ENCODE measurements at places on chromosomes 16 and 17.
A peak's percentile ranks its signal among the peaks of the same experiment; 100 is the strongest.

- DNase-seq = no peak
- H3K4me3 ChIP-seq = no peak overlapping the region
- H3K27ac ChIP-seq = no peak overlapping the region
- H3K4me1 ChIP-seq = no peaks in the 10 kb centered on the region
Observed at GRCh38 chr16:82783933-82784572, 157.3 kb downstream of the CDH13 start.

GRCh38 chr17:77291591-77292386 is 151.0 kb downstream of the SEC14L1 start:
- no peaks in the 10 kb centered on the region for H3K4me1 ChIP-seq
- H3K27me3 ChIP-seq = no peaks in the 10 kb centered on the region
- no peak overlapping the region for H3K27ac ChIP-seq
- DNase-seq = no peak

DNA sequence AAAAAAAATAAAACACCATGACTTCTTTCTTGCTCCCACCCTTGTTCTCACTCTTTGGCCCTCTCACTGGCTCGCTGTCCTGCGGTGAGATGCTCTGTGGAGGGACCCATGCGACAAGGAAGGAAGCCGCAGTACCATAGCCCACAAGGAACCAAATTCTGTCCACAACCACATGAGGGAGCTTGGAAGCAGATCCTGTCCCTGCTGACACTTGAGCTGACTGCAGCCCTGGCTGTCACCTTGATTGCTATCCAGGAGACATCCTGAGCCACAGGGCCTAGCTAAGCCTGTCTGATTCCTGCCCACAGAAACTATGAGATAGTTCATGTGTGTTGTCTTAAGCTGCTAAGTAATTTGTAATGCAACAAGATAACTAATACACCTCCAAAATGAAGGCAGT is 4.8 kb upstream of the MT2A start:
- no peak overlapping the region for H3K4me3 ChIP-seq
- DNase-seq = no peak
- no peak overlapping the region for H3K27ac ChIP-seq

- no peak for DNase-seq
- H3K27ac ChIP-seq = no peak overlapping the region
- no peak overlapping the region for H3K4me3 ChIP-seq
- no peaks in the 10 kb centered on the region for H3K36me3 ChIP-seq
Observed at GRCh38 chr16:13397126-13397525, 495.7 kb downstream of the SHISA9 start.

DNA sequence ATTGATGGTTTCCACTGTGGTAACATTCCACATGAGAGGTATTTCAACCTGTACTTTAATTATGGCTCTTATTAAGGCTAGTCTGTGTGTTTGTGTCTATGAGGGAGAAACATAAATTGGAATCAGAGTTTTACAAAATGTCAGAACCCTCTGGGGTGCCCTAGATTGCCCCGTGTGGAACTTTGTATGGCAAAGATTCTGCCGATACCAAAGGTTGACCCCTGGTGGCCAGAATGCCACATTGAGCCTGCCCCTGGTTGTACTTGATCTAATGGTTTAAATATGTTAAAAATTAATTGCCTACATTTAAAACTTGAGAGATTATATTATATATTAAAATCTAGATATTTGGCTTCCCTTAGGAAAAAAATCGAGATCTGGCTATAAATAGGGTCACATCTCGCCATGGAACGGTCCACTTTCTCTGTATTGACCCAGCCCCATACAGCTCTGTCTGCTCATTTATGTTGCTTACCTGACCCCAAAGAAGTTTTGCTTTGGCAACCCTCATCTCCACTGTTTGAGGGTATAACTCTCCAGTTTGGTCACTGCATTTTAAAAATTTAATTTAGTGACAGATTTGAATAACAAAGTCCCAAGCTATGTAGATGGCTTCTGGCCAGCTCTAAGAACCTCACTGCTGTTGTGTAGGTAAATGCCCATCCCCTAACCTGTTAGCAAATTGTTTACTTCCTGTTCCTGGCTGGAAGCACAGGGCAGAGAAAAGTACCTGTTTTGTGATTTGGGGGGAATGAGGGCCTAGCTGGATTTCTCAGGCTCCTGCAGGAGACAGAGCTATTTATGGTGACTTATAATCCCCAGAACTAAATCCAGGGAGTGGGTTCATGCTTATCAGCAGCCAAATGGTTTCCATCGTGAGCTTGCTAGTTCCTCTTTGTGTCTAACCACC is 95.0 kb downstream of the PLCG2 start:
- peak; percentile 60 for DNase-seq
- H3K27ac ChIP-seq = no peak overlapping the region
- peaks cover 6% of the 10 kb centered on the region for H3K27me3 ChIP-seq
- no peaks in the 10 kb centered on the region for H3K4me1 ChIP-seq

DNA sequence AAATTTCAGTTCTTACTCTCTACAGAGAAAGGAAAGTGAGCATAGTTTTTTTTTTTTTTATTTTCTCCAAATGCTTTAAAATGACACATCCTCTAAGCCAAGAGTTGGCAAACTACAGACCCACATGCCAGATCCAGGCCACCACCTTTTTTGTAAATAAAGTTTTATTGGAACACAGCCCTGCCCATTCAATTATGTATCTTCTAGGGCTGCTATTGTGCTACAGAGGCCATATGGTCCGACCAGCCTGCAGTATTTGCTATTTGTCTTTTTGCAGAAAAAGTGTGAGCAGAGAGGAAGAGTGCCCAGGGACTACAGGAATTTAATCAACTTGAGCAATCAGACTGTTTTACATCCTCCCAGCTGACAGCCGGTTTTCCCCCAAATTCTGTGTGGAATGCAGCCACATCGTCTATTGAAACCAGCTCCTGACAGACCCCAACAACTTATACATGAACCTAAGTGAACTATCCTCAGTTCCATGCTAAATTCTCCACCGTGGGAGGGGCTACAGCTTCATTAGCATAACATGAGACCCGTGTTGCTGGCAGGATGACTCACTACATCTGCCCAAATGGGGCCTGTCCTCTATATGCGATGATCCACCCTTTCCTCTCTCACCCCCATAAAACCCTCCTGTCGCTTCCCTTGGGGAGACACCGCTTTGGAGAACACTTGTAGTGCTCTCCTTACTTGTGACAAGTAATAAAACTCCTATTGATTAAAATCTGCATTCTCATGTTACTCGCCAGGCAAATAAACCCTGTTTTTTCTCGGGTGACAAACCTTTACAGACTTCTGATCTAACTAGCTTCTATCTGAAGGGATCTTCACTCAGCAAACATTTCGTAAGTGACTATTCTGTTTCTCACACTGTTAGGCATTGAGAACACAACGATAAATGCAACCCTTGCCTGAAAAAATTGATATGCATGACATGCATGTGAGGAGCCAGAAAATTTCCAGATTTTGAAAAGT is 149.4 kb upstream of the HS3ST3A1 start:
- H3K27me3 ChIP-seq = no peaks in the 10 kb centered on the region
- peaks cover 1% of the 10 kb centered on the region for H3K36me3 ChIP-seq
- DNase-seq = no peak
- H3K27ac ChIP-seq = no peak overlapping the region

- H3K27ac ChIP-seq = no peak overlapping the region
- peaks cover 6% of the 10 kb centered on the region for H3K36me3 ChIP-seq
- no peak overlapping the region for H3K4me3 ChIP-seq
- H3K4me1 ChIP-seq = peaks cover 10% of the 10 kb centered on the region
- no peak for DNase-seq
Observed at GRCh38 chr17:77657839-77658238, 300.7 kb upstream of the TNRC6C start.

DNA sequence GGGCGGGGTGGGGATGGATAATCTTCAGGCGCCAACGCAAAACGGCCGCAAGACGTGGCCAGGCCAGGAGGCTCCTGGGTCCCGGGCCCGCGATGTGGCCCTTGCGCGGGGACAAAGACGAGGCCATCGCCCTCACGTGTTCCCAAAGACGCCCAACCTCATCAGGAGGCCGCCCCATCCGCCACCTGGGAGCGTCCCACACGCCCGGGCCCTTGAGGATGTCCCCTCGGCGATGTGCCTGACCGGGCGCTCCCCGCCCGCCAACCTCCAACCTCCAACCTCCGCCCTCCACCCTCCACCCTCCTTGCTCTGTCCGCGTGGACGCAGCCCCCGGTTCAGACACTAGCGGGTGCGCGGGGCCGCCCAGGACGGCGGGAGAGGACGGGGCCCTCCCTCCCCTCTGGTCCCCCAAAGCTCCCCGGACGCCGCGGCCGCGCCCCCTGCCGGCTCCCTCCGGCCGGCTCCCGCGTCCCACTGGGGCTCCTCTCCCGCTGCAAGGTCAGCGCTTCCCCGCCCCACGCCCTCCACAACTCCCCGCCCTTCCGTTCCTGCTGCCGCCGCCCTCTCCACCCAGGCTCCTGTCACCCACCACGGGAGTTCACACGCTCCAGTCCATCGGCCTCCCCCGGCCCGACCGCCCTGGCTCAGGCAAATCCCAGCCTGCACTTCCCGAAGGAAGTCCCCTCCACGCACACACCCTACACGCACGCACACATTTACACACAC is 250.8 kb upstream of the RPL38 start:
- peak; percentile 54 for DNase-seq
- no peaks in the 10 kb centered on the region for H3K36me3 ChIP-seq

GRCh38 chr16:8986111-8986510 is 22.4 kb upstream of the USP7 start:
- DNase-seq = no peak
- no peaks in the 10 kb centered on the region for H3K36me3 ChIP-seq
- H3K4me1 ChIP-seq = no peaks in the 10 kb centered on the region
- H3K27ac ChIP-seq = no peak overlapping the region
- H3K4me3 ChIP-seq = no peak overlapping the region

DNA sequence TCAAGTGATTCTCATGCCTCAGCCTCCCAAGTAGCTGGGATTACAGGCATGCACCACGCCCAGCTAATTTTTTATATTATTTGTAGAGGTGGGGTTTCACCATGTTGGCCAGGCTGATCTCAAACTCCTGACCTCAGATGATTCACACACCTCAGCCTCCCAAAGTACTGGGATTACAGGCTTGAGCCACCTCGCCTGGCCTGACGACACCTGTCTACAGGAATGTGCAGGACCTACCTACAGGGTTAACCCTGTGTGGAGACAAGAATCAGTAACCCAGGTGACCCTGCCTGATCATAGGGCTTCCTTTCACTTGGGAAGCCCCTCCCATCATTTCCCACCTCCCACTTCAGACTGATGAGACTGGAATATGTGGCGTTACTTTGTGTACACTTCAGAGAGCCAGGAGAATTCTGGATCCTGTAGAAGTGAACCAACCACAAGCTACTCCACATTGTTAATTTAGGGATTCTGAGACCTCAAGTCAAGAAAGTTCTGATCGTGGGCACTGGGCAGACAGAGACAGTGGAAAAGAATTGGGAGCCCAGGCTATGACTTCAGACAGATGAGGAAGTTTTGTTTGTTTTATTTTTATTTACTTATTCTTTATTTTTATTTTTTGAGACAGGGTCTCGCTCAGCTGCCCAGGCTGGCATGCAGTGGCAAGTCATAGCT is 5.7 kb upstream of the MILR1 start:
- H3K4me3 ChIP-seq = no peak overlapping the region
- H3K36me3 ChIP-seq = peaks cover 7% of the 10 kb centered on the region
- no peak overlapping the region for H3K27ac ChIP-seq
- H3K27me3 ChIP-seq = no peaks in the 10 kb centered on the region
- no peak for DNase-seq

DNA sequence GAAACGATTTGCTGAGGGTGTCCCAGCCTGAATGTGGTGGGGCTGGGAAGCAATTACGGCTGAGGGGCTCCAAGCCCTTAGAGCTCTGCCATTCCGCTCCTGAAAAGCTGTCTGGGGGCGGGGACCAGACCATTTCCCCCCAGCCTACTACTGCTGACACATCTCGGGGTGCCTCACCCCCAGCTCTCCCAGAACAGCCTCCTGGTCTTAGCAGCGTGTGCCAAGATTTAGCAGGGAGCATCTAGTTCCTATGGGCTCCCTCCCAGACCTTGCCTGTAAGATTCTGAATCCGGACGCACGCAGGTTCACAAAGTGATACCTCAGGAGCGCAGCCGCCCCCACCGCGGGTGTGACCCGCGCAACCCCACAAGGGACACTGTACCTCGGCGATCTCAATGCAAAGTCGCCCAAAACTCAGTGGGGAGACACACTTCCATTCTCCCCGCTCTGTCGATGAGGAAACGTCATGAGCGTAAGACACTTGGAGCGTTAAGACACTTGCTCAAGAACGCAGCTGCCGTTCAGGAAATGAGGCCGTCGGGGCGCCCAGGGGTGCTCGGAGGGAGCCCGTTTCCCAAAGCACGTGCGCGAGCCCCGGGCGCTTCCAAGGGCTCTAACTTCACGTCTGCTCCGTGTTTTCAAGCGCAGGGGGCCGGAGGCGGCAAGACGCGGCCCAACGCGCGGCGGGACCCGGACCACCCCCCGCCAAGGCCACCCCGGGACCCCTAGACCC is 629 bp downstream of the GEMIN4 start:
- peaks cover 12% of the 10 kb centered on the region for H3K36me3 ChIP-seq
- peak overlapping the region; percentile 96 for H3K27ac ChIP-seq
- DNase-seq = peak; percentile 65
- no peaks in the 10 kb centered on the region for H3K27me3 ChIP-seq
- peaks cover 36% of the 10 kb centered on the region for H3K4me1 ChIP-seq

- no peaks in the 10 kb centered on the region for H3K27me3 ChIP-seq
- peaks cover 3% of the 10 kb centered on the region for H3K36me3 ChIP-seq
- peaks cover 37% of the 10 kb centered on the region for H3K4me1 ChIP-seq
- H3K27ac ChIP-seq = peak overlapping the region; percentile 92
- DNase-seq = peak; percentile 43
Observed at GRCh38 chr17:81295676-81296381, 722 bp upstream of the SLC38A10 start.

- no peak overlapping the region for H3K27ac ChIP-seq
- no peak for DNase-seq
- H3K4me3 ChIP-seq = peak overlapping the region; percentile 77
- H3K36me3 ChIP-seq = peaks cover 2% of the 10 kb centered on the region
- H3K27me3 ChIP-seq = peaks cover 17% of the 10 kb centered on the region
- H3K4me1 ChIP-seq = peaks cover 23% of the 10 kb centered on the region
Observed at GRCh38 chr17:2051061-2051932, 3.6 kb upstream of the HIC1 start.

- peaks cover 9% of the 10 kb centered on the region for H3K27me3 ChIP-seq
- peaks cover 13% of the 10 kb centered on the region for H3K4me1 ChIP-seq
- no peaks in the 10 kb centered on the region for H3K36me3 ChIP-seq
- DNase-seq = no peak
- no peak overlapping the region for H3K4me3 ChIP-seq
Observed at GRCh38 chr17:3035968-3036280, 27.5 kb downstream of the OR1D5 start.

- DNase-seq = no peak
- no peaks in the 10 kb centered on the region for H3K4me1 ChIP-seq
- H3K27ac ChIP-seq = no peak overlapping the region
- H3K36me3 ChIP-seq = no peaks in the 10 kb centered on the region
- H3K27me3 ChIP-seq = peaks cover 18% of the 10 kb centered on the region
- no peak overlapping the region for H3K4me3 ChIP-seq
Observed at GRCh38 chr16:26651464-26651863, 415.3 kb upstream of the C16orf82 start.

DNA sequence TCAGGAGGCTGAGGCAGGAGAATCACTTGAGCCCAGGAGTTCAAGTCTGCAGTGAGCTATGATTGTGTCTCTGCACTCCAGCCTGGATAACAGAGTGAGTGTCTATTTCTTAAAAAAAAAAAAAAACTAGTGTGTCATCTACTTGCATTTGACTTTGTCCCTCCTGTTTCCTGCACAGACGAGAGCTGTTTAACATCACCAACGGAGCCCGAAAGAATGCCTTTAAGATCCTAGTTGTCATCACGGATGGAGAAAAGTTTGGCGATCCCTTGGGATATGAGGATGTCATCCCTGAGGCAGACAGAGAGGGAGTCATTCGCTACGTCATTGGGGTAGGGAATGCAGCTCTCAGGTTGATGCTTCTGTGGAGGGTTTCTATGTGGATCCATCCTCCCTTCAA is 13.4 kb downstream of the ITGAM start:
- peaks cover 15% of the 10 kb centered on the region for H3K4me1 ChIP-seq
- H3K36me3 ChIP-seq = no peaks in the 10 kb centered on the region
- no peak for DNase-seq
- no peak overlapping the region for H3K27ac ChIP-seq
- H3K4me3 ChIP-seq = no peak overlapping the region

All from activated T-cell treated with anti-CD3 and anti-CD28 coated beads, Interleukin-2, amount 50 U/mL, for 72 hours (primary cell).